PC-9 (cell line): ENCODE measurements at places on chromosomes 6 and 20. TPM values are rescaled to one million over a fixed set of nuclear protein-coding genes. Genes with fewer than 3 reads are reported as not detected.
A peak's percentile ranks its signal among the peaks of the same experiment; 100 is the strongest.

The HUS1B gene
- total RNA-seq = 0.94 and 1.2 TPM in 2 replicates

The MACROD2 gene
- 8.5 and 11.4 TPM in 2 replicates for total RNA-seq

The HLA-DRB1 gene
- total RNA-seq = 2.3 and 3.1 TPM in 2 replicates

The STMND1 gene
- total RNA-seq = 0.26 TPM in 1 of 2 replicates, not detected in the other

The TJAP1 gene
- total RNA-seq = 50.5 and 60.9 TPM in 2 replicates

The VSTM2L gene
- 1.4 and 2.3 TPM in 2 replicates for total RNA-seq

The SLC22A7 gene
- not detected in 2 replicates for total RNA-seq

The ADTRP gene
- total RNA-seq = 4.1 and 7.9 TPM in 2 replicates

The RCAN2 gene
- total RNA-seq = 0.44 and 0.68 TPM in 2 replicates

The BPI gene
- total RNA-seq = not detected in 2 replicates

DNA sequence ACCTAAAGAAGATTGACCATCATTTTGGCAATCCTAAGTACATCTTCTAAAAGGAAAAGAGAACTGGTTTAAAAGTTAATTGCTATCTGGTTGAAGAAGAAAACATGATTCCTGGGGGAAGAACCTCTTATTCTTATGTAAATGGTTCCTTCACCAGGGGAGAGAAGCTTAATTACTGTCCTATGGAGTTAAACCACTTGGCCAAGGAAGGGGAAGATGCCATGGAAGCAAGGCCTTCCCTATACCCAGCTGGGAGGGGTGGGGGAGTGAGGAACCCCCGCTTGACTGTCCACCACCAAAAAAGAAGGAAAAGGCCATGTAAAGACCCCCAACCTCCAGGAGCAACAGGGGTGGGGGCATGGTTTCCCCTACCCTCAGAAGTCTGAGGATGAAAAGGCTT, 962.1 kb downstream of the GRIK2 start:
- H3K27me3 ChIP-seq = no peaks in the 10 kb centered on the region
- H3K4me1 ChIP-seq = no peaks in the 10 kb centered on the region
- no peak overlapping the region for H3K27ac ChIP-seq
- no peak for DNase-seq

DNA sequence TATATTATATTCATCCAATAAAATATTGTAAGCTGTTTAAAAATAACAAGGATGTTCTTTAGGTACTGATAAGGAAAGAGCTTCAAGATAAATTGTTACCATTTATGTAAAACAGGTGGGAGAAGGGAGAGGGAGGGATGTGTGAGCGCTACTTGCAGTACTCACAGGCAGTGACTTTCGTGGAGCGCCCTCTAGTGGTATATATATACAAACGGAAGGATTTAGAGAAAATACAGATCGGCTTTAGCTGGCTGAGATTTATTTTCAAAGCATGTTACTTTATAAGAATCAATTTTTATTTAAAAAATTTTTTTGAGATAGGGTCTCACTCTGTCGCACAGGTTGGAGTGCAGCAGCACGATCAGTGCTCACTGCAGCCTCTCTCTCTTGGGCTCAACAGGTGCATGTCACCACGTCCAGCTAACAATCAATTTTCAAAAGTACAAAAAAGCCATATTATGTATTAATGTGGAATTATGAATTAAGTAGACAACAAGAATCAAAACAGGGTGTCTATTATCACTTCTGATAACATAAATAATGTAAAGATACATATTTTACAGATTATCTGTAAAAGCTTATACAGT, 3.3 kb upstream of the MOG start:
- no peak for DNase-seq
- H3K27me3 ChIP-seq = no peaks in the 10 kb centered on the region
- no peak overlapping the region for H3K4me3 ChIP-seq

GRCh38 chr6:7341989-7342742, 29.2 kb upstream of the SSR1 start:
- H3K27ac ChIP-seq = no peak overlapping the region
- no peaks in the 10 kb centered on the region for H3K27me3 ChIP-seq
- no peaks in the 10 kb centered on the region for H3K36me3 ChIP-seq
- H3K4me3 ChIP-seq = no peak overlapping the region
- peaks cover 12% of the 10 kb centered on the region for H3K4me1 ChIP-seq

GRCh38 chr6:153140299-153140698, 9.2 kb upstream of the RGS17 start:
- DNase-seq = no peak
- H3K27ac ChIP-seq = no peak overlapping the region
- H3K36me3 ChIP-seq = no peaks in the 10 kb centered on the region
- H3K4me1 ChIP-seq = no peaks in the 10 kb centered on the region
- no peaks in the 10 kb centered on the region for H3K27me3 ChIP-seq

DNA sequence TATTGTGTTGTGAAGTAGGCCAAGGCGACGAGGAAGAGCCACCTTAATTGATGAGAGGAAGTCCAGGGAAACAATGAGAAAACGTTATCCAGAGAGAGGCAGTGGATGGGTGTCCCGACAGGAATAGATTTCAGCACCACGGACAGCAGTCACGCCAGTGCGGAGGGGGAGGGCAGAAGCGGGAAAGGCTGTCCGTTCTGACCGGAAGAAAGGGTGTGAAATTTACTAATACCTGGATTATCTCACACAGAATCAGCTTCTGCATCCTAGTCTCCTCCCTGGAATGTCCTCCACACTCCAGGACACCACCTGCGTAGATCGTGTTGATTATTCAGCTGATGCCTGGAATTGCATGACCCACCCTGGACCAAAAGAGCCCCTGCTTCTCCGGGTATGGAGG, 7.4 kb upstream of the BPIFA3 start:
- H3K36me3 ChIP-seq = no peaks in the 10 kb centered on the region
- H3K4me3 ChIP-seq = no peak overlapping the region
- no peak overlapping the region for H3K27ac ChIP-seq
- peaks cover 33% of the 10 kb centered on the region for H3K27me3 ChIP-seq
- H3K4me1 ChIP-seq = no peaks in the 10 kb centered on the region

DNA sequence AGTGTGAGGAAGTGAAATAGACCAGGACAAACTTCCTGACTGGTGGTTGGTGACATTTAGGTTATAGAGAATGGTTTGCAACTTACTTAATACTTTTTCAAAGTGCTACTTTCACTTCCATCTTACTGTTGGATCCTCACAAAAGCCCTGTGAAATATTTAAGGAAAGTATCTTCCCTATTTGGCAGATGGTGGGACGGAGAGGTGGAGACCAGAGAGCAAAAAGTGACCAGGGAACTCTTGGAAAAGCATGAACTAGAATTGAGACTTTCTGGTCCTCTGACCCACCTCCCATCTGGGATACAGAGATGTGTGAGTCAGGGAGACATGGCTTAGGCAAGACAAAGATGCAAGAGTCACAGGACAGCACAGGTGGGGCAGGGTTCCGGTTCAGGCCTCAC, 3.0 kb downstream of the TRIM10 start:
- H3K36me3 ChIP-seq = no peaks in the 10 kb centered on the region
- no peak for DNase-seq
- no peak overlapping the region for H3K27ac ChIP-seq

- peak overlapping the region; percentile 69 for H3K27ac ChIP-seq
- no peaks in the 10 kb centered on the region for H3K27me3 ChIP-seq
- H3K4me3 ChIP-seq = peak overlapping the region; percentile 81
- DNase-seq = no peak
Observed at GRCh38 chr6:105402090-105402938, 568 bp downstream of the PREP start.

- no peaks in the 10 kb centered on the region for H3K4me1 ChIP-seq
- no peaks in the 10 kb centered on the region for H3K27me3 ChIP-seq
- DNase-seq = no peak
- peaks cover 12% of the 10 kb centered on the region; the same call in 1 of the 2 replicates for H3K36me3 ChIP-seq
- H3K4me3 ChIP-seq = no peak overlapping the region
- H3K27ac ChIP-seq = no peak overlapping the region
Observed at GRCh38 chr6:160039441-160039840, 70.6 kb downstream of the IGF2R start.

DNA sequence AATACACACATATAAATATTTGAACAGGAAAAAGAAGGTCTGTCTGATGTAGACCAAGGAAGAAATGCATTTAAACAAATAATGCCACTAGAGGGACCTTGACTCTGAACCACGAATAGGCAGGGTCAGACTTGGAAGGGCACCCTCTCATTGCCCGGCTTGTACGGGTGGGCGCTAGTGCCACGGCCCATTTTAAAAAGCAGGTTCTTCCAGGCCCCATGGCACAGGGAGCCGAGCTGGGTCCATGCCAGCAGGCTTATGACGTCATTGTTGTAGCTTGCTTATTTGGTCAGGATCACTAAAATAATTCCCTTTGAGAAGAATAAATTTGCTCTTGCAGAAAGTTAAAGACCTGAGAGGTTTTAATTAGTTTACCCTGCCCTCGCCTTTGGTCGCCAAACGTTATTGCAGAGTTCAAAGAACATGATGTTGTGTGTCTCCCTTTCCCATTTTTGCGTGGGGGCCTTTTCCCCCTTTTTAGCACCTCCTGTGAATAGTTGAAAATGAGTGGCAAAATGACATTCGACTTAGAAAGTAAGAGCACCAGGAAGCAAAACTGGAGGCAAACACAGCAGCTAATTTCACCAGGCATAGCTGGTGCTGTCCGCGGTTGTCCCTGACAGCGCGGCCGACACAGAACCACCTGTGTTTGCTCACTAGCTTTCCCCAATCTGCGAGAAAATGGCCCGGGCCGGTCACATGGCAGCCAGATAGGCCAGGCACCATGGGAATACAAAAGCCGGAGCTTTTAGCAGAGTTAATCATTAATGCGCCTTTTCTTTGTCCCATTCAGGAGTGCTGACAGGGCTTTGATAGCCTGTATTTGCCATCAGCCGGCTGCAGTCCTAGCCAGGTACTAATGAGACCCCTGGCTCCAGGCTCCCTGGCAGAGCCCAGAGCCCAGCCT, 93.8 kb downstream of the FOXA2 start:
- no peaks in the 10 kb centered on the region for H3K27me3 ChIP-seq
- H3K36me3 ChIP-seq = no peaks in the 10 kb centered on the region
- no peak for DNase-seq
- H3K4me1 ChIP-seq = no peaks in the 10 kb centered on the region
- H3K4me3 ChIP-seq = no peak overlapping the region
- H3K27ac ChIP-seq = no peak overlapping the region

GRCh38 chr20:4726710-4727397, 5.1 kb downstream of the PRND start:
- no peak overlapping the region for H3K4me3 ChIP-seq
- no peaks in the 10 kb centered on the region for H3K27me3 ChIP-seq
- no peak overlapping the region for H3K27ac ChIP-seq
- no peak for DNase-seq
- no peaks in the 10 kb centered on the region for H3K4me1 ChIP-seq
- H3K36me3 ChIP-seq = no peaks in the 10 kb centered on the region

- no peaks in the 10 kb centered on the region for H3K36me3 ChIP-seq
- no peaks in the 10 kb centered on the region for H3K4me1 ChIP-seq
- no peak overlapping the region for H3K27ac ChIP-seq
- DNase-seq = no peak
- H3K4me3 ChIP-seq = no peak overlapping the region
Observed at GRCh38 chr6:112883095-112883494, 536.0 kb downstream of the RFPL4B start.

DNA sequence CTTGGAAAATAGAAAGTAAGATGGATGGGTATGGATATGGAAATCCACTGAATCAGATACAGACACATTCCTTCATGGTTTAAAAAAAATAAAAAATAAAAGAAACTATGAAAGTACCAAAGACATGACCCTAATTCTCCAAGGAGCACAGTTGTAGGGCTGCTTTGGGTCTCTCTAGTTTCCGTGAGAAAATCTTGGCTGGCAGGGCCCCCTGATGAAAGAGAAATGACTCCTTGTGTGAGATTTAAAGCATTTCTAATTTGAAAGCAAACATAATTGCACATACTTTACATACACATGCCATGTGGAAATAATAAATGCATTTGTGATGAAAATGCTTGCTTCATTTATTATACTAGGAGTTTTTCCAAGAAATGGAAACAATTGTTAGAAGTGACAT, 593.9 kb upstream of the BTBD3 start:
- no peak for DNase-seq
- no peaks in the 10 kb centered on the region for H3K4me1 ChIP-seq
- H3K4me3 ChIP-seq = no peak overlapping the region
- no peak overlapping the region for H3K27ac ChIP-seq
- no peaks in the 10 kb centered on the region for H3K36me3 ChIP-seq

GRCh38 chr6:63858691-63859090, 223.1 kb downstream of the PHF3 start:
- no peak overlapping the region for H3K27ac ChIP-seq
- DNase-seq = no peak
- H3K36me3 ChIP-seq = no peaks in the 10 kb centered on the region
- no peak overlapping the region for H3K4me3 ChIP-seq
- no peaks in the 10 kb centered on the region for H3K4me1 ChIP-seq

- H3K27me3 ChIP-seq = no peaks in the 10 kb centered on the region
- no peak overlapping the region for H3K4me3 ChIP-seq
- no peak for DNase-seq
- H3K27ac ChIP-seq = no peak overlapping the region
- H3K4me1 ChIP-seq = peaks cover 14% of the 10 kb centered on the region
Observed at GRCh38 chr20:14453259-14453658, 115.8 kb upstream of the FLRT3 start.

DNA sequence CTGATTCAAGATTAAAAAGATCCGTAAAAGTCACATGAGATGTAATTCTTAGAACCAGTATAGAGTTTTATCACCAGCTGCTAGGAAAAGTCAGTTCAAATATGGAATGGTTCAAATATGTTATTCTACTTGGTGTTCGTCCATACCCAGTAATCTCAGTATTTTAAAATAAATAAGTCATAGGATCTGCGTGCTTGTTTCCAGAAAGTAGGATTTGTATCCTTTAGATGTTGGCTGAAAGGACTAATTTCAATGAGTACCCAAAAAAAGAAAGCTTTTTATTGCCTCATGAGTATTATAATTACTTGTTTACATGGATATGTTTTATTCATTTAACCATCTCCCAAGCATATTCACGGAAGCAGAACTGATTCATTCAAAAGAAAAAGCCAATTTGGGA, 12.2 kb downstream of the TPD52L1 start:
- H3K4me1 ChIP-seq = peaks cover 8% of the 10 kb centered on the region; the same call in 1 of the 2 replicates
- no peak overlapping the region for H3K27ac ChIP-seq
- H3K27me3 ChIP-seq = no peaks in the 10 kb centered on the region
- peaks cover 16% of the 10 kb centered on the region for H3K36me3 ChIP-seq

DNA sequence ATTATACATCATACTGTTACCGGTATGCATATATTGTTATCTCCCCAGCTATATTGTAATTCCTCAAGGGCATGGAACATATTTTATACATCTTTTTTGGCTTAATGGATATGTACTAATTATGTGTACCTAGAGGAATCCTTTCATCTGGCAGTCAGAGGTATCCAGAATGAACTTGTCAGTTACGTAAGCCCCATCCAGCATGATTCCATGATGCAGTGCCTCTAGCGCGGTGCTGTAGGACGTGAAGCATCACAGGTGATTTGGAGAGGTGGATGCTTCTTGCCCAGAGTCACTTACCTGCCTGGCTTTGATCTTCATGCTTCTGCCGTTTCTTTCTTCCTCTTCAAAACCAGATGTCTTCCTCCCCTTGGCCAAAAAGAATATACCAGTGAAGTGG, 159.1 kb downstream of the UST start:
- H3K4me3 ChIP-seq = no peak overlapping the region
- no peak overlapping the region for H3K27ac ChIP-seq
- no peak for DNase-seq

DNA sequence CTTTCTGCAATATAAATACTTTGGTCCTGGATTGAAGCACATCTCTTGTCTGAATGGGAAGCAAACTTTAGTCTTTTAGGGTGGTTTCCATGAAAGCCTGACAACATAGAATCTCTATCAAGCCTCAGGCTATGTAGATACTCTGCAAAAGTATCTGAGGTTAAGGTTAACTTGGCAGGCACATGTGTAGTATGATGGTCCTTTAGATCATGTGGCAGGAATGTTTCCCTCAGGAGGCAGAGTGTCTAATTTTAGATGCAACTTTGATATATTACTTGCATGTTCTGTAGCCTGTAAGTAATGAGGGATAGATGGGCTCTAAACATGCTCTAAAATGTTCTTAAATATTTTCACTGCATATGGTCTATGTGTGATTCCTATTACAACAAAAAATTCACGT, 8.2 kb downstream of the MYB start:
- H3K4me1 ChIP-seq = 0 out of 2 replicates have a peak, but pooled peaks cover under 1% of the 10 kb centered on the region
- no peaks in the 10 kb centered on the region for H3K27me3 ChIP-seq
- no peak overlapping the region for H3K4me3 ChIP-seq
- no peak for DNase-seq
- no peaks in the 10 kb centered on the region for H3K36me3 ChIP-seq
